ENCODE measurements at places on chromosomes 5 and 9.

- DNase-seq: no peak
Measured at GRCh38 chr9:27204578-27204977, 92.4 kb downstream of the EQTN start.

GRCh38 chr5:173245319-173246134 is 10.5 kb upstream of the NKX2-5 start:
- no peak for DNase-seq

GRCh38 chr9:108083160-108083750 is 593.7 kb upstream of the KLF4 start:
- no peak for DNase-seq

DNA sequence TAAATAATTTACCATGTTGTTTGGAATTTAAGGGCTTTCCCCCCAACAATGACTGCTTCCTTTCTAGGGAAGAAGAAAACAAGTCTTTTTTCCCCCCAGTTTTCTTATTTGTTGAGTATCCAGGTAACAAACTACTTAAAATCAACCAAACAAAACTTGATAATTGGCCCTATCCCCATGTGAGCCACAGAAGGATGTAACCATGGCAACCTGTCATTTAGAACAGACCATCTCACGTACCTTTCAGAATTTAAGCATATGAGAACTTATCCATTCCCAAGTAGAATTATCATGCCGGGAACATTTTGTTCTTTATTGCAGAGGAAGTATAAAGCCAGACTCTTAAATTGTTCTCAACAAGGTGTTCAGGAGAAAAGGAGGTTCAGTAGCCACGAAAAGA is 392.3 kb downstream of the CETN3 start:
- DNase-seq: no peak

- no peak for DNase-seq
Measured at GRCh38 chr5:118921866-118922265, 66.5 kb downstream of the DTWD2 start.

DNA sequence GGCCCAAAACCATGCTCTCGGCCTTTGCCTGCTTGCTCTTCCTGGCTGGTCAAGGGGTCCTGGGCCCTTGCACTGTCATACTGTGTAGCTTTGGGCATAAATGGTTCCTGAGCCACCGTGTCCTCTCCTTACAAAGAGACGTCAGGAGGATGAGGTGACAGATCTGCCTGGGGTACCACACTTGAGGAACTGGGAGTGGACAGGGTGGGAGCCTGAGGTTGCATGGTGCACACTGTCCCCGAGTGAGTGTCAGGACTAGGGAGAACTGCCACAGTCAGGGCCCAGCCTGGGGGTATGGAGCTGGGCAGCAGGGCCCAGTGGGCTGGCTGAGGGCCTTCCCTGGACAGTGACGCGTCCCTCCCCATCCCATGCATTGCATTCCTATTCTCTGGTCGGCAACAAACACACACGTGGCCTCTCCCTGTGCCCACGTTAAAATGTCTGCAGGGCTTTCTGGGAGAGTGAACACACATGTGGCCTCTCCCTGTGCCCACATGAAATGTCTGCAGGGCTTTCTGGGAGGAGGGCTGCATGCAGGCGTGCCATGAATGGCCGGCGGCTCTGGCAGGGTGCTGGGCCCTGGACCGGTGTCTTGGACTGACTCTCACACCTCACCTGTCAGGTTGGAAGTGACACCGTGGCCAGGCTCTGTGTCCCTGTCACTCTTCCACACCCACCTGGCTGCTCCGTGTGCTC is 122.1 kb upstream of the COL5A1 start:
- no peak for DNase-seq

- DNase-seq: no peak
Measured at GRCh38 chr9:6272229-6272598, 56.0 kb upstream of the TPD52L3 start.

- peak; percentile 25 for DNase-seq
Measured at GRCh38 chr5:158265931-158266700, 407.2 kb upstream of the CLINT1 start.

DNA sequence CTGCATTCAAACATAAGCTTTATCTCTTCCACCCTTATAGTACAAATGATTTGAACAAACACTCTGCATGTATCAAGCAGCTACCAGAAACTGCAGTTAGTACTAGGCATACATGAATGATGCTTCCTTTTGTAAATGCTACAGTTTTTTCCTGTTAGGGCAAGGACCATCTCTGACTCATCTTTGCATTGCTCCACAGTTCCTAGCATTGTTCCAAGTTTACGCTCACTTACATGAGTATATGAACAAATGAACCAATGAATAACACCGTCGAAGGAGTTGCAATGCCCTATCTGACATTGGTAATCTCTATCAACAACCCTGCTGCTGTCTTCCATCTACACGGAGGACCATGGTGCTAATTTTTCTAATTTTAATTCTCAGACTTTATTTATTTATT is 2.1 kb upstream of the ALDH7A1 start:
- DNase-seq: no peak

DNA sequence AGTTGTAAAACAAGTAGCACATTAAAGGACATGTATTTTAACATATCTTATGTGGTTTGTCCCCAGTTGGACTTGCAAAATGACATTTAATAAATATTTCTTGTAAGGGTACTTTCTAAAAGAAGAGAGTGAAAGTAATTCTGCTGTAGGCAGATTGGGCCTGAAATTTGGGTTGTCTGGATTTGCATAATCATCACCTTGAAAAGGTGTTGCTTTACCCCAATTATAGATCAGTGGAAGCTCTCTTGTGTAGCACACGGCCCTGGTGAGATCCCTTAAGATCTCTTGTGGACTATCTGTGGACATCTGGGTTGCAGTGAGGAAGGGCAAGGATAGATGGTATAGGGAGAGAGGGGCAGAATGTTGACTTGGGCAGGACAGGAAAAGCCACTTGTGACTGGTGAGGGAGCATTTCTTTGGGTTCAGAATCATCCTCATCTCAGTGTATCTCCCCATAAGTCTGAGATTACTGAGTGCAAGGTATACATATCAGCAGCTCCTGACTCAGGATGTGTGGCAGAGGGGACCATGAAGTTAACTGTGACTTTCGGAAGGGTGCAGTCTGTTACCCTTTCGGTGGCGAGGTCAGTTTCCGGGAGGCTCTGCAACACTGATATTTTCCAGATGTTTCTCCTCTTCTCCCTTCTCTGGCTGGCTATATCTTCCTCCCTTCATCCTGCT is 2.0 kb upstream of the TNFAIP8 start:
- DNase-seq: no peak

GRCh38 chr5:114250536-114250935 is 111.3 kb upstream of the KCNN2 start:
- no peak for DNase-seq

- DNase-seq: no peak
Measured at GRCh38 chr5:138330813-138331448, 673 bp downstream of the CDC25C start.

DNA sequence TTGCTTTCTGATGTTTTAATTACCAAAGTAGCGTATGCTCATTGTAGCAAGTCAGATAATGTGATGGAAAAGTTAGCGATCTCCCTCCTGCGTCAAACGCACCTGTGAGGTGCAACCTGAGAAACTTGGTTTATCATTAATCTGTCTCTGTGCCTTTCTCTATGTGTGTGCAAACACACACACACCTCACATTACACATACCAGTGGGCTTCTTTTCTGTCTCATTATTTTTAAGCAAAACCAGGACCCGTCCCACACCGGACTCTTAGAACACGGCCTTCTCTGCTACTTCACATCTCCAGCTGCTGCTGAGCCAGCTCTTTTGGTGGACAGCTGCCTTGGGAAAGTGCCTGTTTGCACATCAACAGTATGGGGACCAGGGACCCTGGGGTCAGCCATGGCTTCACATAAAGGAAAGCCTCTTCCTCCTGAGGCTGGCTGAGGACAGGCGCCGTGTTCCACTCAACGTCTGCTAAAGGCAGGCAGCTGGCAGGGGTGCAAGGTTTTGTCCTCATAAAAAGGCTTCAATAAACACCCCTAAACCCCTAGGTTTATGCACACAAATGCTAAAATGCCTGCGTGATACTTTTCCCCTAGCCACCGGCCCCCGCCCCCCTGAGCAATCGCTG is 44.2 kb downstream of the MRPL36 start:
- DNase-seq: no peak

DNA sequence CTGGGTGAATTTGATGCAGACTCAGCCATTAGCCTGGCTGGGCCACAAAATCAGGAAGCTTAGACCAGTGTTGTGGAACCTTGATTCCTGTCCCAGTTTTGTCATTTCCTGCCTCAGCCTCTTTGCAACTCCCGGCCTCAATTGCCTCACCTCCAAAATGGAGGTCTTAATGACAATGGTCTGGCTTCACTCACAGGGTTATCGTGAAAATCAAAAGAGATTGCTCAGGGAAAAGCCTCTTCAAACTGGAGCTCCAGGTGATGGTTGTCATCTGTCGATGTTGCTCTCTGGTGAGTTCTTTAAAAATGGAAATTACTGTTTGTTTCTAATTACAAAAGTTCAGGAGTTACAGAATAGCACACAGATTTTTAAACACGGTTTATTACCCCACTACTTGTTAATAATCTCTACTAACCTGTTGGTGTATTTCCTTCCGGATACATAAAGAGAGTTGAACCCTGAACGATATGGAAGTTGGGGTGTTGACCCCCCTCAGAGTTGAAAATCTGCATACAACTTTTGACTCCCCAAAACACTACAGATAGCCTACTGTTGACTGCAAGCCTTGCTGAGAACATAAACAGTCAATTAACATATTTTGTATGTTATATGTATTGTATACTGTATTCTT is 109.9 kb upstream of the CPEB4 start:
- DNase-seq: no peak

- no peak for DNase-seq
Measured at GRCh38 chr9:135281791-135282737, 194.6 kb downstream of the OLFM1 start.

- DNase-seq: no peak
Measured at GRCh38 chr5:74199005-74199404, 441.5 kb downstream of the ENC1 start.

GRCh38 chr5:45109062-45109461 is 300.3 kb downstream of the MRPS30 start:
- no peak for DNase-seq

- no peak for DNase-seq
Measured at GRCh38 chr5:862367-863243, 11.8 kb upstream of the ZDHHC11 start.

DNA sequence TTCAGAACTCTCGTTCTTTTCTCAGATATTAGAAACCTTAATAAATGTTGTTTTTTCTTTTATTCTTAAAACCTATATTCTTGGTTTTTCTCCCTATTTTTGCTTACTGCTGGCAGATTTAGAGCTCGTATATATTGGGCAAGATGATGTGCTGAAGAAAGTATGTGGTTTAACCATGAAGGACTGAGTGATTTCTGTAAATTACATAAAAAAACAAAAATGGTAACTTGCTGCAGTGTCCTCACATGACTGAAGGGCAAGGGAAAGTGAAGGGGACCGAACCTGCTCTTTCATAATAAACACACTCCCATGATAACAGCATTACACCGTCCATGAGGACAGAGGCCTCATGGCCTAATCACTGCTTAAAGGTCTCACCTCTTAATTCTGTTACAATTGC is 393.8 kb upstream of the ZNF608 start:
- DNase-seq: no peak

GRCh38 chr9:130391866-130392265 is 52.9 kb upstream of the ASS1 start:
- no peak for DNase-seq

GRCh38 chr9:74711341-74711740 is 176.4 kb downstream of the TRPM6 start:
- no peak for DNase-seq

- peak; percentile 59 for DNase-seq
Measured at GRCh38 chr9:22238809-22239684, 207.6 kb upstream of the DMRTA1 start.

DNA sequence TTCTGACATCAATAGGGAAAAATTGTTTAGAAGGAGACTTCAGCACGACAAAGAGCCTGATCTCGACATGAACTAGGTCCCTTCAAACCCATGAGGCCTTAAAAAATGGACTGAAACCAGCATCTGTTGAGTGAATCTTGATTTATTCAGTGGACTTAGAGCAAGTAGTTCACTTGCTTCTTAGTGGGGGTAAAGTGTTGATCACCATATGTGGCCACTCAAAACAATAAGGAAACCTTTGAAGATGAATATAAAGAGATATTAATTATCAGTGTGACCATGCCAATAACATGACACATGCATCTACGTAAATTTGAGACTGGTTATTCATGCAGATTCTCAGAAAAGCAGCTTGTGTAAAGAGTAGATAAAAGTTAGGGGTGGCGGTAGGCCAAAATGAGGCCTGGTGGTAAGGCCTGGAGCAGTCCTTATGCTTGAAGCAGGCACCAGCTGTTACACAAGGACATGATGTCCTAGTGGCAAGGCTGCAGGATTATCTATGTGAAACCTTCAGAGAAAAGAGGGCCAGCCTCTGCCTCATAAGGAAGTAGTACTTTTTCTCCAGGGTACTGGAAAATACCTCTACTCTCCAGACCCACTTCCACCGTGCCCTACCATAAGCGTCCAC is 61.3 kb downstream of the S1PR3 start:
- DNase-seq: no peak

DNA sequence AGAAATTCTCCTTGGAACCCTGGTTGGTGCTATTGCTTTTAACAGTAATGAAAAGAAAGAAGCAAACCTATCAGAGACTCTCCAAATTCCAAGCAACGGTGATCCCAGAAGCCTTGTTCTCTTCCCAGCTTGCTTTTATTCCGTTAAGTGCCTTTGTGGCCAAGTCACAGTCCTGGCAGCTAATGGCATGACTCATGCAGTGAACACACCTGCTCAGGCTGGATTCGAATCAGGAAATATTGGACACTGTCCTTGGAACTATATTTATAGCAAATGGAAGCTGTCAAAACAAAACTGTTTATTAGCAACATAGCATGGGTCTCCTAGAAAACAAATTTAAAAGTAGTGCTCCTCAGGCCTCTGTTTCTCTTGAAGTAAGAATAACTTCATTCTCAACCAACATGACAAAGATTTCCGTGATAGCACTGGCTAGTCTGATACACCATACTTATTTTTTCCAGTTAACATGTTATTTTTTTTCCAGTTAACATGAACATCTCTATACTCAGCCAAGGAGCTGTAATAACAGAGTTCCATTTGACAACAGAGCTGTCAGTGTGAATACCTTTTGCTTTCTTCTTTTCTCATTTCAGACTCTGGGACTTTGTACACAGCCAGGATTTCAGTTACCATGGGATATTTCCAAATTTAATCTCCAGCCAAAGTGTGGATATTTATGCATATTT is 502.4 kb downstream of the GADD45G start:
- DNase-seq: no peak

- no peak for DNase-seq
Measured at GRCh38 chr5:34531751-34532360, 124.3 kb upstream of the RAI14 start.

- DNase-seq: no peak
Measured at GRCh38 chr5:111774525-111774924, 17.5 kb upstream of the NREP start.

Data from HEK293T (cell line).